T-helper 1 cell treated with Interleukin-12 subunit alpha and Interleukin-12 subunit beta and Interleukin-4 antibody, amounts not matched to agents 30 ng/mL and 1 ng/mL, for 36 hours (primary cell): ENCODE measurements at places on chromosomes 16 and 17. TPM values are rescaled to one million over a fixed set of nuclear protein-coding genes. Genes with fewer than 3 reads are reported as not detected.

GRAP gene
- 28.5 and 30.4 TPM in 2 replicates for total RNA-seq

DNAAF8 gene
- total RNA-seq, result 0.56 TPM in 1 of 2 replicates, not detected in the other

IKZF3 gene
- 36.1 and 37.6 TPM in 2 replicates for total RNA-seq

PIK3R5 gene
- 63.5 and 74.1 TPM in 2 replicates for total RNA-seq

PSKH1 gene
- 24.0 and 24.1 TPM in 2 replicates for total RNA-seq
